ENCODE measurements at places on chromosomes 7 and 10.
A peak's percentile ranks its signal among the peaks of the same experiment; 100 is the strongest.

- DNase-seq = no peak
These were observed 54.6 kb downstream of the CPVL start for GRCh38 chr7:29091715-29092114.

DNA sequence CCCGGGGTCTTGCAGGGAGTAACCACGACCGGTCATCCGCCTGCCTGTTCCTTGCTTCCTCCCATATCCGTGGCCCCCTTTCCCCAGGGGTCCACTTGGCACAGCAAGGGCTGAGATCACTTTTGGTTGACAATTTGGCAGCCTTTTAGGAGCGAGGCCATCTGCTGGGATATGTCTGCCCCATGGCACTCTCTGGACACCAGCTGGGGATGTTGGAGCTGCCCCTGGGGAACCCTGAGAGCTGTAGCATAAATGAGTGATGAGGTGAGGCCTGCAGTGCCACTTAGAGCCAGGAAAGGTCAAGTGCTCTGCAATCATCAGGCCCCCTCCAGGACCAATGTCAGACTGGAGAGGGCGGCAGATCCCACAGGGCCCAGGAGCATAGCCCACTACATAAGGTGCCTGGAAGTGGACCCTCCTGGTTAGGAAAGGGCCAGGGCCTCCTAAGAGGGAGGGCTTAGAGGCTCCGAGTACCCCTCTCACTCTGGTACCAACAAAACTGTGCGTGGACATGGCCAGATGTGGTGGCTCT, 92.1 kb downstream of the HIP1 start:
- DNase-seq = no peak

GRCh38 chr10:87038786-87039185, 18.7 kb downstream of the FAM25A start:
- DNase-seq = no peak

DNA sequence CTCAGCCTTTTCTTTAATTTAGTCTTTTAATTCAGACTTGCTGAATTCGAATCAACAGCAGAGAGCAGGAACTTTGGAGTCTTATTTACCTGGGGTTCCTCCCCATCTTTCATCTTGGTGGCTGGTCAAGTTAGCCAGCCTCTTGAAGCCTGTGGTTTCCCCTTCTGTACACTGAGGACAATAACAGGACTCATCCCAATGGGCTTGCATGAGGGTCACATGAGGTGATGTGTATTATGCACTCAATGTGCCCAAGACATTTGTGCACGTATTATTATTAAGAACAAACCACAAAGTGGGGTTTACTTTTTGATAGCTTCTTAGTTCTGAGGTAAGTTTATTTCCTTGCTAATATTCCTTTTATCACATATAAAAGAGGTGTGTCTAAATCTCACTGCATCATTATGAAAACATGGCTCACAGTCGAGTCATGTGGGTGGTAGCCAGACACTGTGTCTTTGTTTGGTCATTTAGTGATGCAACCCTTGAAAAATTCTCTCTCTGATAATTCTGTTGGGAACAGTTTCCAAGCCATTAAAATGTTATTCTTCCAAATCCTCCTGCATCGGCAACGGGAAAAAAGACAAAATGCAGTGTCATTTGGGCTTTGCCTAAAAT, 86.5 kb upstream of the GRB10 start:
- peak; percentile 76 for DNase-seq

- no peak for DNase-seq
These were observed 154.0 kb downstream of the UBE2H start for GRCh38 chr7:129798616-129799349.

GRCh38 chr10:72322280-72323058, 32.2 kb downstream of the DNAJB12 start:
- DNase-seq = no peak

DNA sequence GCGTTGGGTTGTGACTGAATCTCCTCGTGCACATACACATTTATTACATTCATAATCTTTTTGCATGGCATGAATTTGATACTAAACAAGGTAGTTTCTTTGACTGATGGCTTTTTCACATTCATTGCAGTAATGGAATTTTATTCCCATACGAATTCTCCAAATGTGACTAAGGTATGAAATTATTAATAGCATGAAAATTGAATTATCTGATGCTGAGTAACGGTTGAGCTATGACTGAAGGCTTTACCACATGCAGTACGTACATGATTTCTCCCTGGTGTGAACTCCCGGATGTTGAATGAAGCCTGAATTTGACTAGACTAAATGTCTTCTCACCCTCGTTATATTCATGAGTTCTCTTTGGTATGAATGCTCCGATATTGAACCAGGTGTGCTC, 104.4 kb upstream of the C1GALT1 start:
- no peak for DNase-seq

DNA sequence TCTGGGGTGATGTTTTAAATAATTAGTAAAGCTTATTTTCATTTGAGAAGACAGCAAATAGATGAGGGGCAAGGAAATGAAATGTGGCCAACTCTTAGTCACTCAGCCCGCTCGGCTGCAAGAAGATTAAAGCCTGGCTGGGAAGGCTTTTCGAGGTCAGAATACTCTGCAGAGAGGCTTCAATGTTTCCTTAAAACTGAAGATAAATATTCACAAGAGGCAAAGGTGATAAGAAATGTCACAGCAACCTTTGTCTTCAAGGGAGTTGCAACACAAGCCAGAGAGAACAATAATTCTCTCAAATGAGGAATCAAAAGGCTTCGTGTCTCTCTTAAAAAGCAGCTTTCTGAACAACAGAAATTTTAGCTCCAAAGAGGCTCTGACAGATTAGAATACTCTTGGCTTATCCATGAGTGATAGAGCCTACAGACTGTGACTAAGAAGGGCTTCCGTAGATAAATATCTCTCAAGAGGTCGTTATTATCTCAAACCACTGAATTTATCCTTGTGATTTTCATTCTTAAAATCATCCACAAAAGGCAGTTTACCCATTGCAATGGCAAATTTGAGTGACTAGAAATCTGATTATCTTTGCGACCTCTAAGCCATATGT, 92.5 kb downstream of the KLF6 start:
- no peak for DNase-seq

DNA sequence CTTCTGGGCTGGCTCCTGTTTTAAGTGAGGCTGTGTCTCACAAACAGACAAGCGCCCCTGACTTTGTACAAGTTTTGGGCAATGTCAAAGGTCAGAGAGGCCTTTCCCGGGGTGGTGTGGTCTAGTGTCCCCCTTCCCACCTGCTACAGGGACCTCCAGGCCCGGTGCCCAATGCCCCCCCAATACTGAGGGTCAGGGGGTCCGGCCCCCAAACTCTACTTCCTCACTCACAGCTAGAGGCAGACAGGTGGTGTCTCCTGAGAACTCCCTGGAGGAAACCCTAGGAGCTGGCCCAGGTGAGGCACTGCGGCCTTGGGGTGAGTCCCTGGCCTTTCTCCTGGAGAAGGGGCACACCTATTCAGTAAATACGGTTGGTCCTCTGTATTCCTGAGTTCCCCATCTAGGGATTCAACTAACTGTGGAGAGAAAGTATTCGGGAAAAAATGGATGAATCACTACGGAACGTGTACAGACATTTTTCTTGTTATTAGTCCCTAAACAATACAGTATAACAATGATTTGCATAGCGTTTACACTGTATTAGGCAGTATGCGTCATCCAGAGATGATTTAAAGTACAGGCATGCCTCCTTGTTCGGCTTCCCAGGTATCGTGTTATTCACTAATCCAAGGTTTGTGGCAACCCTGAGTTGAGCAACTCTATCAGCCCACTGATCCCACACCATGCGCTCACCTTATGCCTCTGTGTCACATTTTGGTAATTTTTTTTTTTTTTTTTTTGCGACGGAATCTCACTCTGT, 308.1 kb downstream of the WDR37 start:
- DNase-seq = no peak

- DNase-seq = no peak
These were observed 400.9 kb downstream of the SUGCT start for GRCh38 chr7:40535678-40536077.

DNA sequence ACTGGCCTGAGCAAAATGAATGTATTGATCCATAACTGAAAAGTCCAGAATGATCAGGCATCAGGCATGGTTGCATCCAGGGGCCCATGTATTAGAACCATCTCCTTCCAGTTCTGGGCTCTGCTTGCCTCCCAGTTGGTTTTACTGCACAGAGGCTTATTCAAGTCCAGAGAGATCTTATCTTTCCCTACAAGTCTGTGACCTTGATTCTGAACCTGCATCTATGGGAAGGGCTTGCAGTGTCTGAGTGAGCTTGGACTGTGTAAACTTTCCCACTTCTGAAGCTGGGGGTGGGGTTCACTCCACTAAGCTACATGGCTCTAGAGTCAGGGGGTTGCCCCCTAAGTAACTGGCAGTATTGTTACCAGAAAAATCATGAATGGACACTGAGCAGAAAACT, 136.2 kb downstream of the TCF7L2 start:
- no peak for DNase-seq

DNA sequence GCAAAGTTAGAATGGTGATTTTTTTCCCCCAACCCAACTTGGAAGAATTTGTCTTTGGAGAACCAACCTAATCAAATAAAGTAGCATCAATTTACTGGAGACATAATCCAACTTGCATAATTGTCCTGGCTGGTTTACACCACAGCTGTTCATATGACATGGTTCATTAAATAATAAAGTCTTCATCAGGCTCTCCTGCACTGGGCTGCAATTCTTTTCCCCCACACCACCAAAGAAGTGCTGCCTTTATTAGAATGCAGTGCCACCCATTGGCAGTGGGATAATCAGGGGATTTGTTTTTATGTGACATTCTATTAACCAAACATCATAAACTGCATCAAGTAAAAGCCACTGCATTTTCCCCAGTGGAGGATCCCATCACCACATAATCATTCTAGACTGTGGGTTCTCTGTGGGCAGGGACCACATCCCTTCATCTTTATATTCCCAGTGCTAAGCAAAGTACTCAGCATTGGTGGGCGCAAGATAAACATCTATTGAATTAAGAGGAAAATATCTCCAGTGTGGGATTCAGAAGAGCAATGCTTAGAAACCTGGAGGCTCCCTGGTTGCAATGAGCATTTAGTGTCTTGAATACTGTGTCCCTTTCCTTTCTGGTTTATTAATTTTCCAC, 322.0 kb downstream of the KCNMA1 start:
- no peak for DNase-seq

DNA sequence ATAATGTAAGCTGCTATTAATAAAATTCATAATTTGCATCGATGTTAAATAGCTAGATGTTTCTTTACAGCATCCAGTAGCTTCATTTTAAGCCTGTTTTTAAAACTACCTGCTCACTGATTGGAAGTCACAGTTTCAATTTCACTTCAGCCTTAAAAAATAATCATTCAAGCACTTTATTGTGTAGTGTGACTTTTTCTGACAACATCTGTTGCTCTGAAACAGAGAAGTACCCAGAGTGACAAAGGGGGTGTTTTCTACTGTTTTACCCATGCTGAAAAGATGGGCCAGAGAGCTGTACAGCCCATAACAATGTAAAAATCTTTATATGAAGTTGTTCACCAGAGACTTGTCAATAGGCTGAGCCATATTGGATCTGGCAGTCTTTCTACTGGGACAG, 437.2 kb downstream of the MDFIC start:
- DNase-seq = no peak

DNA sequence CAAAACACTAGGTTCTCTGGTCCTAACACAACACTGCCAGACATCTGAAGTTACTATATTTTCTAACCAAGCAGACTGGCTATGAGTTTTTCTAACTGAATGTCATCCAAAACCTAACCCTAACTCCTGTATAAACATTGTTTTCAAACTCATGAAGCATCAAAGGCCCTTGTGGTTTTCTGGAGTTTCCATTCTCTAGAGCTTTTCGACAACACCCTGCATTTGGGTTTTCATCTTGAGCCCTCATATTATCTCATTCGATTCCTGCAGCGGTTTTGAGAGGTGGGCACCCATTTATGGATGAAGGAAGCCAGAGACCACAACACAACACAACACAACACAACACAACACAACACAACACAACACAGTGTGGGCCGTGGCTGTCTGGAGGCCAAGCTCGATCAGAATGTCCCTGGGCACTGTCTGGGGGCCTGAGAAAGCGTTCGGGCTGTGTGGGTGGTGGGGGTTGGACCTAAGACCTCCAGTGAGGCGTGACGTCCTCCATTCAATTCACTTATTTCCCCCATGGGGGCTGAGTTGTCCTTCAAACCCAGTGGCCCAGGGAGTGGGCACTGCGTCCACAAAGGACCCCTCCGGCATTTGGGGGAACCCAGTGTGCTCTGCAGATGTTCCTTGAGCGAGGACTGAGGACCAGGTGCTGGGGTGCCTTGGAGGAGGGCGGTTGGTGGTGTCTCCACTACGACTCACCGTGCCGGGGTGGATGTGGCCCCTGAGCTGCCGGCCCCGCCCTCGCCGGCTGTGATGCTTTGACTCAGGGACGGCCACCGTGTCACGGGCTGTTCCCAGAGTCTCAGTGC, 490.4 kb downstream of the DNAJB6 start:
- DNase-seq = no peak

DNA sequence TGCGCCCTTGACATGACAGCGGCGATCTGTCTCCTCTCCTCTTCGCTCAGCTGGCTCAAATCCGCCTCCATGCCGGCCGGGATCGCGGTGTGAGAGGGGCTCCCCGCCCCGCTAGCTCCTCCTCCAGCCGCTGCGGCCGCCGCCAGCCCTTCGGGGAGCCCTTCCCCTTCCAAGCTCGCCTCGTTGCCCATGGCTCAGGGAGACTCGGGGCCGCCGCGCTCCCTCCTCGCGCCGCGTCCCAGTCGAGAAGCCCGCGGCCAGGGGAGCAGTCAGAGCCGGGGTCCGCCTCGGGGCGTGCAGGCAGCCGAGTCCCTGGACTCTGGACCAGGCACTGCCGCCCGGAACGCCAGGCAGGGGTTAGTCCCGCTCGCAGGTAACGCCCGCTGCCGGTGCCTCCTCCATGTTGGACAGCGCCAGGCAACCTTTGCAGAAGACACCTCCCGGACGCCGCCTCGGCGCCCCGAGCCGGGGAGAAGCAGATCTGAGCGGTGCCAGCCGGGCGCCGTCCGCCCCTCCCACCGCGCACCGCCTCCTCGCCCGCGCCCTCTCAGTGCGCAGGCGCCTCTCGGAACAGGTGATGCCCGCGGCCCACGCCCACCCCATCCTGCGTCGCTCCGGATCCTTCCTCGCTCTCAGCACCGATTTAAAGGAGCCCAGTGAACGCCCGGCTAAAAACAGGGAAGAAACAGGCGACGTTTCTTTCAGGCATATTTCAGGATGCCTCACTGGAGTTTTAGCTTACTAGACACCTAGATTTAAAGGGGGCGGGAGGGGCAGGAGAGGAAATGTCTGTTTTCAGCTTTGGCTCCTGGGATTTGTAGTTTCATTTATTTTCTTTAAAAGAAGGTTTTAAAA, at the start of gene PCLO:
PCLO (minus strand) TSS at position 483 of the 855 bp plus-strand sequence; CDS start at position 191, 292 bp downstream.
- no peak for DNase-seq

GRCh38 chr7:22137466-22137865, 191.8 kb upstream of the CDCA7L start:
- DNase-seq = peak; percentile 57

GRCh38 chr10:17716161-17716560, 35.8 kb upstream of the TMEM236 start:
- DNase-seq = no peak

GRCh38 chr7:141220263-141220880, 146.5 kb downstream of the TMEM178B start:
- no peak for DNase-seq
